ENCODE measurements at places on chromosomes 13 and 19.
A peak's percentile ranks its signal among the peaks of the same experiment; 100 is the strongest.

GRCh38 chr19:33982706-33983105 lies 186.0 kb downstream of the KCTD15 start:
- DNase-seq = no peak

DNA sequence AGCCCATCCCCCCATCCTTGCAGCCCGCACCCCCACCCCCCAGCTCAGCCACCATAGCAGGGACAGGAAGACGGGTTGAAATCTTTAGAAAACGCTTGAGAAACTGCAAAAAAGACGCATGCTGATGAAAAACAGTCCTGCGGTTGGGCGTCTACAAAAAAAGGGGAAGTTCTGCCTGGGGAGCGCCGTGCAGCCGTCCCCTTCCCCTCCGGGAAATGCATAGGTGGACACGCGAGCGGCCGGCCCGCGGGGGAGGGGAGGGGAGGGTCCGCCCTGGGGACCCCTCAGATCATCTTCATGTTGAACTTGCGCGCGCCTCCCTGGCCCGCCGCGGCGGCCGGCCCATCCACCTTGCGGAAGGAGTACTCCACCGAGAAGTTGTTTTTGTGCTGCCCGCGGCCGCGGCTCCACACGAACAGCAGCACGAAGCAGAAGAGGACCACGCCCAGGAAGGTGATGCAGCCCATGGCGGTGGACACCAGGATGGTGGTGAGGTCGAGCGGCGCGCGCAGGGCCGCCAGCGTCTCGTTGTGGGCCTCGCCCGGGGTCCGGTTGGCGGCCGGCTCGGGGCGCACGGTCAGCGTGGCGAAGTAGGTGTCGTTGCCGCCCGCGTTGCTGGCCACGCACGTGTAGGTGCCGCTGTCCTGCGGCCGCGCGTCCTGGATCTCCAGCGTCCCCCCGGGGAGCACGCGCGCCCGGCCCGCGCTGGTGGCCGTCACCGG lies 7.9 kb upstream of the PEAK3 start:
- DNase-seq = no peak

DNA sequence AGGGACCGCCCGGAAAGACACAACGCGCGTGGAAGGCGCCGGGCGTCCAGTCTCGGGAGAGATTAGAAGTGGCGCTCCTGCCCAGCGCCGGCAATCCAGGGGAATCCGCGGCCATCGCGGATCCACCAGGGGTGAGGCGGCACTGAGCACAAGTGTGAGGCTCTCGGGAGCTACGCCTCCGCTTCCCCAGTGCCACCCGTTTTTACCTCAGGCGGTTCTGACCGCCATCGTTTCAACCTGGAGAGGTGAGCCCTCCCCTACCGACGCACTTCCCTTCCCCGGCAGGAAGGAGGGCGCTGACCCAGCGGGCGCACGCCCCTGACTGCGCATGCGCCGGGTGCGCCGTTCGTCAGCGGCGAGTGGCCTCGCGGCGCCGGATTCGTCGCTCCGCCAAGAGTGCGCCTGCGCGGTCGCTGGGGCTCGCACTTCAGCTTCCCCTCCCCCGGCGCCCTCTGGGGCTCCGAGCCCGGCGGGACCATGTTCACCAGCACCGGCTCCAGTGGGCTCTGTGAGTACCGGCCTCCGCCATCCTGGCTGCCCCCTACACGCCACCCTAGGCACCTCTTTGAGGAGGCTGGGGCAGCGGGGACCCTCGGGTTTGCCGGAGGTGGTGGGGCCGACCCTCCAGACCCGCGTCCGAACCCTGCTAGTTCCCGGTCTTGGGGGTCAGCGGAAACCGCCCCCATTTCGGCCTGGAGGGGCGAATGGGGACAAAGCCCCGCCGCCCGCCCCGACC lies at the start of gene UBAC2:
Gene UBAC2 (plus strand): TSS at position 423 of the 736 bp plus-strand sequence. CDS start 55 bp downstream, at position 478.
- DNase-seq = peak; percentile 96

GRCh38 chr19:6156033-6156432 lies 20.6 kb downstream of the ACSBG2 start:
- no peak for DNase-seq

- no peak for DNase-seq
These were observed 134.0 kb downstream of the UFM1 start for GRCh38 chr13:38483623-38484022.

DNA sequence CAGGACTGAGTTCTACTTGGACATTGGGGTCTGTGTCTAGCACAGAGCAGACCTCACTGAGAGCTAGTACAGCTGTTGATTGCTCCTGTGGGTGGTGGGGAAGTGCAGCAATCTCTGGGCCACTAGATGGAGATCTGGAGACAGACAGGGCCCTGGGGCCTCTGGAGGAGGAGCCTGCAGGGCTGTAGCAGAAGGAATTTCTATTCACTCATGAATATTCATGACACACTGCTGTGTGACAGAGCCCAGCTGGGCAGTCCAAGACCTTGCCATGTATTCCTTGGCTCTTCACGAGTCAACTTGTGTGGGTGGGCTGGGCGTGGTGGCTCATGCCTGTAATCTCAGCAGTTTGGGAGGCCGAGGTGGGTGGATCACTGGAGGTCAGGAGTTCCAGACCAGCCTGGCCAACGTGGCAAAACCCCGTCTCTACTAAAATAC lies 37.5 kb downstream of the SUGP2 start:
- peak; percentile 95 for DNase-seq

DNA sequence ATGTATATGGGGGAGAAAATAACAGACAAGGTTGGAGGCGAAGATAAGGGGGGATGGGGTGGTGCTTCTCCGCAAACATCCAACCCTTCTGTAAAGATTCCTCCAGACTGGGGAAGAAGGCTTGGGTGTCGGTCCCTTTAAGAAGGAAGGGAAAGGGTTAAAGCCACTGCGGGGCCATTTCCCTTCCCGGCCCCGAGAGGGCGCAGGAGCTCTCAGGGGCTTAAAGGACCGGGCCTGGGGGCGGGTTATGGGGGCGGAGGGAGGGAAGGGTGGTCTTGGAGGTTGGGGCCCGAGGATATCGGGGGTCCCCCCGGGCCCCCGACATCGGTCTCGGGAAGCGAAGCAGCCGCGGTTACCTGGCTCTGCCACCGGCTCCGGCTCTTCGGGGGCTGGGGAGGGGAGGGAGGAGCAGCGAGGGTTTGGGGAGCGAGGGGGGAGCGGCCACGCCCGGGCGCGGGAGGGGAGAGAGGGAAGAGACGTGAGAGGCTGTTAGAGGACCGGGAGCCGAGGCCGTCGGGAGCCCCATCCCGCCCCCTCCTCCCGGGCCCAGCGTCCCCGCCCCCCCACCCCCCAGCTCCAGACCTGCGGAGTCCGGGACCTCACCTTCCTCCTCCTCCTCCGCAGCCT lies 2.8 kb downstream of the TNNT1 start:
- peak; percentile 86 for DNase-seq

- no peak for DNase-seq
These were observed 44.5 kb downstream of the SCEL start for GRCh38 chr13:77579959-77580358.

GRCh38 chr19:46115396-46116106 lies 8.9 kb downstream of the IGFL3 start:
- peak; percentile 59 for DNase-seq

GRCh38 chr19:3441986-3442329 lies 38.4 kb downstream of the SMIM24 start:
- no peak for DNase-seq

- no peak for DNase-seq
These were observed 2.5 kb downstream of the PDS5B start for GRCh38 chr13:32588736-32589135.

DNA sequence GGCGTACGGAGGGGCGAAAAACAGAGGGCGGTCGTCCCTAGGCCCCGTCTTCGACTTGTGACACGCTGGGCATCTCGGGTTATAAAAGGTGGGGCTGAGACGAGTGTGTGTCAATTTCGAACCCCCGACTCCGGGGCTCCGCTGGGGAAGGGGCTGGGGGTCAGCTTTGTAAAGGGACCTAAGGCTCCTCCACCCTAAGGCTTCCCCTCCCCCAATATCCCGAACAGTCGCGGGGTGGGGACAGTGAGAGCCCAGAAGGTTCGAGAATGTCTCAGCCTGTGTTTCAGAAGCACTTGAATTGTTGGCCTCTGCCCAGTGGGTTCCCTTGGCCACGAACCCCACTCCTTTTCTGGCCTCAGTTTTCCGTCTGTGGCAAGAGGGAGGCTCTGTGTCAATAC lies 450 bp downstream of the SELENOW start:
- no peak for DNase-seq

GRCh38 chr19:7879836-7880235 lies 5.6 kb upstream of the PRR36 start:
- DNase-seq = no peak

GRCh38 chr19:35142606-35143230 lies 337 bp upstream of the FXYD7 start:
- peak; percentile 63 for DNase-seq

DNA sequence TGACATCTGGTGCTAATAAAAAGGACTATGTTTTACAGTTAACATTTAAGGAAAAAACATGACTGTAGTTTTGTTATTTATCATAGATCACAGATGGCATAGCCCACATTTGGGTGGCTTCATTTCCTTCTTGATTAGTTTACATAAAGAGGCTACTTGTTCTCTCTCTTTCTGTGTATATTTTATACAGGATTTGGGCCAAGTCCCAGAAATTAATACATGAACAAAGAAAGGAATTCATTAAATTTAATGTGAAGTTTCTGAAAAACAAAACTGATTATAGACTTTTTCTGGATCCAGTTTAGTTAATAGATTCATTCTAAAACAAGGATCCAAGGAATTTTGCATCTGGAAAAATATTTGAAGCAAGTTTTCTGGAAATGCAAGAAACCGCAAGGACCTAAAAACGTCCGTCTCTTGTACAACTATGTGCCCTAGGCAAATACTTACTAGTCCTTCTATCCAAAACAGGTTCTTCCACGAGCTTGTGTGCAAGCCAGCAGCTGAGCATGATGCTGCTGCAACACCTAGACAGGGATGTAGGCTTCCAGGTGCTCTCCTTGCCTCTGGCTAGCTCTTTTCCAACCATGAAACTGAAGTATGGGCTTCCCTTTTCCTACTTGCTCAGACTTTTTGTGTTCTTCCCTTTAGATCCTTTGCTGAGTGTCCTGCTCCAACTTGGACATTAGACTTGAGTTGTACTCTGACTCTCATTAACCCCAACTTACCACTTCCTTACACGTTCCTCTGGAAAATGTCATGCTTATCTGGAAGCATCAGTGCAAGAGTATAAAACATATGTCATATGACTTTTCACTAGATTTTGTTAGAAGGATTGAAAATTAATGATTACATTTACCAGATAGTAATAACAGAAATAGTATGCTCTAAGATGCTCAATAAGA lies 161.5 kb upstream of the STARD13 start:
- DNase-seq = peak; percentile 93

DNA sequence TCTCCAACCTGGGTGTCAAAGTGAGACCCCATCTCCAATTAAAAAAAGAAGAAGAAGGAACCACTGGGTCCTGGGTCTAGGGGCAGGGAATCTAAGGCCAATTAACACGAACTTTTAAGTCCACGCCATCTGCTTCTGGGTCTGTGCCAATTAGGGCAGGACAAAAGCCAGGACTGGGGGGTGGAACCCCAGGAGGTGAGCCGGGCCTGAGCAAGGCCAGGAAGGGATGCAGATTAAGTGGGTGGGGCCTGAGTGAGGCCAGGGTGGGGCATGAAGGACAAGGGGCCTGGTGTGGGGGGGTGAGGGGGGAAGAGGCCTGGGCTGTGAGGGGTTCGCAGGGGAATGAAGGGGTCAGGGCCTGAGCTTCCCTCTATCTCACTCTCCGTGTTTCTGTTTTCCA lies 26.3 kb upstream of the ZNF83 start:
- DNase-seq = no peak

GRCh38 chr13:53075356-53076041 lies 46.9 kb downstream of the OLFM4 start:
- DNase-seq = no peak

- peak; percentile 53 for DNase-seq
These were observed 138.2 kb downstream of the SLC7A1 start for GRCh38 chr13:29457299-29457698.

DNA sequence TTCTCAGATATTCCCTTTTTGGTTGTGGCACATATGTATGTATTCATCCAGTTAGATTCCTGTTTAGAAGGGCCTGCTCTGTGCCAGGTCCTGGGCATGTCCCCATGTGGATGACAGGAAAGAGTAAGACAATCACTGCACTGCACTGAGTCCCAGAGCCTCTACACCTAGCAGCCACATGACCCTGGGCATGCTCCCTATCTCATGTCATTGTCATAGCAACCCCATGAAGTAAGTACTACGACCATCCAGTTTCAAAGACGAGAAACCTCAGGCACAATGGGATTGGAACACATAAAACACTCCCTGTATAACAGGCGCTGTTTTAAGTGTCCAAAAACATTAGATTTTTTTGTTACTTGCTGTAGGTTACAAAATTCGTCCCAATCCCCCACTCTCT lies 594.4 kb downstream of the UQCRFS1 start:
- no peak for DNase-seq

- DNase-seq = no peak
These were observed 94.4 kb downstream of the URI1 start for GRCh38 chr19:30036154-30037129.

- no peak for DNase-seq
These were observed 4.1 kb downstream of the PGLS start for GRCh38 chr19:17515408-17516149.

DNA sequence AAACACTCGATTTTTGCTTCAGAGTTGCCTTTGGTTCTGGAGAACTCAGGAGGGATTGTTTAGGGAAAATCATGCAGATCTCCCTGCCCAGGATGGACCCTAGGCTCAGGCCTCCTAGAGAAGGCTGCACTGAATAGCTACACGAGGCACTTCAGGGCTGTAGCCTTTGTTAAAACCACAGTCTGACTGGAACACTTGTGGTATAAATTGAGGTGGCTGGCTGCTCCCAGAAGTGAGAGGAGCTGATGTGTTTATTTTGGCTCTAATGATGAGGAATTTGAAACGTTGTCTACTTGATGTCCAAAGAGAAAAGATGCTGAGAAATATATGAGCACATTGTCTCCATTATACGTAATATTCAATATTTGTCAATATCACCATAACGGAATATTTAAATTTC lies 762.1 kb upstream of the ARGLU1 start:
- no peak for DNase-seq

- no peak for DNase-seq
These were observed 769.1 kb downstream of the PCDH9 start for GRCh38 chr13:66461021-66461420.

DNA sequence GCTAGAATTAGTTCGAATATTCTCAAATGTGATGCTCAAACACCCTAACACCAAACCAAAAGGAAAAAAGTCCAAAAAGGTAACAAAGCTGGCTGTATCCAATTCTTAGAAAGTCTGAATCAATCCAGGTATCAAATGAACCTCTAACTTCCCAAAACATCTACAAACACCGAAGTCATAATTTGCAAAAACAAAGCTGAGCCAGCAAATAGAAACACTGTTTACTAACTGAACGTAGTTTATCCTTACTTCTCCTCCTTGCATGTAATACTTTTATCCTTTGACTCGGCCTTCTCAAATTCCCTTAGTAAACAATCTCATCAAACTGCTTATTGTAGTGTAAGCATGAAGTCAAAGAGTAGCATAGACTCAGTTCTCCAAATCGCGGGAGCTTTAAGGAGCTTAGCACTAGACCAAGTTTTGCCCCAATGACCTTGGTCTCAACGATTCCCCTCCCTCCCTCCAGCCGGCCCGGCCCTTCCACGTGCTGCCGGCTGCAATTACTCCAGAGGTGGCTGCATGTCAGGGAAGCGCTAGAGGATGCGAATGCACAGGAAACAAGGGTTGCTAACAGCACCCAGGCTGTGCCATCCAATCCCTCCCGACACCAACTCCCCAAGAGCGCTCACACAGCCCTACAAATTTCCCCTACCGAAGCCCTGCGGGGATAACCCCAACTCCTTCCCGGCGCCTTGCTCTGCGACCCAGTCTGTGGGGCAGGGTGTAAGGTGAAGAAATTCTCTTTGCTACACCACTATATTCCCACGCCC lies 693 bp downstream of the XPO4 start:
- peak; percentile 35 for DNase-seq

- no peak for DNase-seq
These were observed 8.1 kb upstream of the SEMA6B start for GRCh38 chr19:4567584-4568071.
